ENCODE measurements at places on chromosomes 6 and 20.

DNA sequence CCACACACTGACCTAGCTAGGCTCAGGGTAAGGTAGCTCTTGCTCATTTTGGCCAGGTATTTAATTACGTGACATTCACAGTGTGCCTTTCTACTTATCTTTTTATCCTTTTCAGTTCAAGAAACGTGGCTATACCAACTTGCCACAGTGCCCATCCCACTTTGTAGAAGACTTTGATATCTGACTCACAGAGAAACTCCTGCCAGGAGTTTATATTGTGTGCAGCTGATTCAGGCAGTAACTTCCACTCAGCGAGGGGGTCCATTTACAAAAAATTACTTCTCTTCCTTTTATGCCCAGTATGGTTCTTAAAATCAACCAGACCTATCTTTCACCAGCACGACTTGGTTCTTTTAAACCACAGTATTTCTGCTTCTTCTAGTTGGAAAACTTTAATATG is 75.6 kb downstream of the PRL start:
- DNase-seq = no peak

DNA sequence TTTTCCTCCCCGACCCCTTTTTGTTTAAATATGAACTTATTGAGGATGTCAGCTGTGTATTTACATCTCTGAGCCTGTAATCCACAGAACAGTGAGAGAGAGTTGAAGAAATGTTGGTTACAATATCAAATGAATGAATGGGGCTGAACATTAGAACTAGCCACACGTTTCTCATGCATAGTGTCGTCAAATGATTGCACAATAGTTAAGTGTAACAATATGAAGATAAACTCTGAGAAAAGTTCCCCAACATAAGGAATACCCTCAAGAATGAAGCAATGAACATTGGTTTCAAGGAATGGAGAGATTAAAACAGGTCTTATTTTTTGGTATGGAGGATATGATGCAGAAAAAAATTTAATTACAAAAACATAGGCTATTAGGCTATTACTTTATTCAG is 100.5 kb upstream of the DTNBP1 start:
- no peak for DNase-seq

DNA sequence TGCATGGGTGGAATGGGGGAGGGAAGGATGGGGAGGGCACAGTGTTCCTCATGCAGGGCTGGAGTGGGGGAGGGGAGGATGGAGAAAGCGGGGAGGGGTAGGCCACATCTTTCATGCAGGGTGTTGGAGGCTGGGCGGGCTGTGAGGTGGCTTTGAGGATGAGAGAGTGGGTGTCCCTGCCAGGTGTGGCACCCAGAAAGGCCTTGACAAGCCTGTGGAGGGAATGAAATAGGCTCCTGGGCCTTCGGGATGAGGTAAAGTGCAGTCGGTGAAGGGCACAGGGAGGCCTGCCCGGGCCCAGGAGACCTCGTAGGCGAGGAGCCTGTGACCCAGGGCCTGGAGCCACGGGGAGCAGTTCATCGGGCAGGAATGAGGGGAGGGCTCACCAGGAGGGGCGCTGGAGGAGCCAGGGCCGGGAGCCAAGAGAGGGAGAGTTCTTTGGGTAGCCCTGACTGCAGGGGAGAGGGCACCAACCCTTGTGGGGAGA is 7.6 kb downstream of the CEBPB start:
- DNase-seq = no peak

DNA sequence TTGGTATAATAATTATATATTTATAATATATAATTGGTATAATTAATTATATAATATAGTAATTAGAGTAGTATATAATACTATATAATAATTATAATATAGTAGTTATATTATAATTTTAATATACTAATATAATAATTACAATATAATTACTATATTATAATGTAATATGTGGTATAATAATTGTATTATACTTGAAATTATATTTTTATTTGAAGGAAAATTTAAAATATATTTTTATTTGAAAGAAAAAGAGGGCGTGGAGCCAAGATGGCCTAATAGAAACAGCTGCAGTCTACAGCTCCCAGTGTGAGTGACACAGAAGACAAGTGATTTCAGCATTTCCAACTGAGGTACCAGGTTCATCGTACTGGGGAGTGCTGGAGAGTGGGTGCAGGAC is 365.9 kb downstream of the MMUT start:
- no peak for DNase-seq

DNA sequence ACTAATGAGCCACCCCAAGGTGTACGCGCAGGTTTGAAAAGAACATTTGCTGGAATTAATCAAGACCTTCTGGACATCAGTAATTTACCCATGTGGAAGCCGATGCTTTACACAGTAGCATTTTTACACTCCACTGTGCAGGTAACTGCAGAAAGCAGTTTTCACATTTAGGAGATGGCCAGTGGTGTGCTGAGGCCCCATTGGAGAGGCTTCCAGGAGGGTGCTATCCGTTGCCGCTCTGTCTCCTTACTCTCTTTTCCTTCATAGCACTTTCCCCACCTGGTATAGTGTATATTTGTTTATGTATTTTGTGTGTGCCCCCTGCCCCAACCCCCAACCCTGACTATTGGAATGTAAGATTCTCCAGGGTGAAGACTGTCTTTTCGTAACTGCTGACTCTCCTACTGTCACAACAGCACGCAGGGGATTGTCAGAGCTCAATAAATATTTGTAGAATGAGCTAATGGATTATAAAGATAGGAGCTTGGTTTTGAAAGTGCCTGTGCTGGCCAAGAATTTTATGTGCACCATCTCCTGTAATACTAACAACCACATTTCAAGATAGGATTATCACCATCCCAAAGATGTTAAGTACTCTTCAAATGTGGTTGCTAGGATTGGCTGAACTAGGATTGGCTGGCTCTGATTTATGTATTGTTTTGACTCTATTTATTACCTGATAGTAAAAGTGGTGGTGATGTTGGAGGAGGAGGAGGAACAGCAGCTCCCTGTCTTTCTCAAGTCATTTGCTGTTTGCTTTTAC is 74.0 kb upstream of the GLP1R start:
- DNase-seq = no peak

DNA sequence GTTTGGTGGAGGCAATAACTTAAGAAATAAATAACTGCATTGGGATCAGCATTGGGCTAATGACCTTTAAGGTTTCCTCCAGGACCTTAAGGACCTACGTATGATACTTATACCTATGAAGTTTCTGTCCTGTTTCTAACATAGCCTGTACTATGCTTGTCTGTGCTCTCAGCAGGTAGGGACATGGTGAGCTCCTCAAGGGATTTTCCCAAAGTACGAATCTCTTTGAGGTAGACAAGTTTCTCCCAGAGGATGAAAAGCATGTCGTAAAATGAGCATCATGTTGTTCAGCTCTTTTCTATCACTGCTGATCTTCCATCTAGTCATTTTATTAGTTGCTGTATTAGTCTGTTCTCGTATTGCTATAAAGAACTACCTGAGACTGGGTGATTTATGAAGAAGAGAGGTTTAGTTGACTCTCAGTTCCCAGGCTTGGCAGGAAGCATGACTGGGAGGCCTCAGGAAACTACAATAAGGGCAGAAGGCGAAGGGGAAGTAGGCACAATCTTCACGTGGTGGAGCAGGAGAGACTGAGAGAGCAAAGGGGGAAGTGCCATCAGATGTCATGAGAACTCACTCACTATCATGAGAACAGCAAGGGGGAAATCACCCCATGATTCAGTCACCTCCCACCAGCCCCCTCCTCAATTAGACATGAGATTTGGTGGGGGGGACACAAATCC is 77.8 kb upstream of the TGM3 start:
- peak; percentile 18 for DNase-seq

DNA sequence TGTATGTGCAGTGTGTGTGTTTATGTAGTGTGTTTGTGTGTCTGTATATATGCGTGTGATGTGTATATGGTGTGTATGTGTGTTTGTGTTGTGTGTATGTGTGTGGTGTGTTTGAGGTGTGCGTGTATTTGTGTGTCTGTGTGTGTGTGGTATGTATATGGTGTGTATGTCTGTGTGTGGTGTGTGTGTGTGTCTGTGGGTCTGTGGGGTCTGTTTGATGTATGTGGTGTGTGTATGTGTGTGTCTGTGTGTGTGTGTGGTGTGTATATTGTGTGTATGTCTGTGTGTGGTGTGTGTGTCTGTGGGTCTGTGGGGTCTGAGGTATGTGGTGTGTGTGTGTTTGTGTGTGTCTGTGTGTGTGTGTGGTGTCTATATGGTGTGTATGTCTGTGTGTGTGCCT is 10.8 kb upstream of the MYT1 start:
- no peak for DNase-seq

GRCh38 chr20:37839432-37839827 is 63.5 kb upstream of the VSTM2L start:
- no peak for DNase-seq

DNA sequence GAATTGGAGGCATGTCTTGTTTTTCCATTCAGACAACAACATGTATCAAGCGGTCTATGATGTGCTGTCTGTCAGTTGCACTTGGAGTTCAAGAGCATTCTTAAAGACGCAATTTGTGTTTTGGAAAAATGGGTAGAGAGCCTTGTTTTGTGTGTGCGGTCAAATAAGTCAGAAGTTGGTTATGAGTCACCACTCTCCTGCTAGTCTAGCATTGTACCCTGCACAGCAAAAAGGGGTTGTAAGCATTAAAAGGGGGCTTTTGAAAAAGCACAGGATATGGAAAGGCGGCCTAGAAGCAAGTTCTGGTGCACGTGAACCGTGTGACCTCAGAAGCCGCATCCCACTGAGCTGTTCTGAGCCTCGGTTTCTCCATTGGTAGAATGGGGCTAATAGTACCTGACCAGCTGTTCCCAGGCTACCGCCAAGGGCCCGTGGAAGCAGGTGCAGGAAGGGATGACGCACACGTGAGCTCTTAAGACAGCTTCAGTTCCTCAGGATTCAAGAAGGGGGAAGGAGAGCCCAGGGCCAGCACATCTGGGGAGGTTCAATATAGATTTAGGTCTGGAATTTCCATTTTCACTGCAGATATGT is 61.6 kb upstream of the SNX9 start:
- DNase-seq = no peak

GRCh38 chr6:145271040-145271439 is 464.3 kb downstream of the EPM2A start:
- no peak for DNase-seq

DNA sequence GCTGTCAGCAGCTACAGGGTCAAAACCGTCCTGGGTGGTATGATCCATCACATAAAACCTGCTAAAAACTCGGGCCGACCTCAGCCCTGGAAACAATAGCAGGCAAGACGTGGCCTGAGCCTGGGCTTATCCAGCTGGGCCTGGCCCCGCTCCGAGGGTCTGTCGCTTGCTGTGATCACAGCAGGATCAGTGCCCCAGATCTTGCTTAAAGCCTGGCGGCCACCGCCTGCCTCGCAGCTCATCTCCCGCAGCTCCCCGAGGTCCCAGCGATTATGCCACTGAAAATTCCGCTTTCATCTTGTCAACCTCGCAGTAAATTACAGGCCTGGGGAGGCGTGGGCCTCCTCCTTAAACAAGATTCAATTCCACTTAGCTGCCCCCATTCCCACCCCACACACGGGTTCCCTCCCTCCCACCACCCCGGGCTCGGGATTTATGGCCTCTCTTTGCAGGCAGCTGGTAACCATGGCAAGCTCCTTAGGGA is 40.1 kb downstream of the CDH22 start:
- no peak for DNase-seq

DNA sequence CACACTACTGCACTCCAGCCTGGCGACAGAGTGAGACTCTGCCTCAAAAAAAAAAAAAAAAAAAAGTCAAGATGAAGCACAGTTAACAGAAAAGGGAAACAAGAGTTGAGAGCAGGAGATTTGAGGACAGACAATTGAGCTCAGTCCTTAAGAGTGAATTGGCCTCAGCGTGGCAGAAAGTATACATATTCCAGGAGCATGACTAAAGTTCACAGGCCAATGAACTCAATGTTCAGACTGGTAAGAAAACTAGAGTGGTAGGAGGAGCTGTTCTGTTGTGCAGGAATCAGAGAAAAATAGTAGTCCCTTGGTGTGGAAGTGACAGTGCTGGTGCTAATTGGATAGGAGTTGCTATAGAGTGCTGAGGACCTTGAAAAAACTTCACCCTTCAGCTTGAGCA is 60.0 kb downstream of the NRN1 start:
- no peak for DNase-seq

DNA sequence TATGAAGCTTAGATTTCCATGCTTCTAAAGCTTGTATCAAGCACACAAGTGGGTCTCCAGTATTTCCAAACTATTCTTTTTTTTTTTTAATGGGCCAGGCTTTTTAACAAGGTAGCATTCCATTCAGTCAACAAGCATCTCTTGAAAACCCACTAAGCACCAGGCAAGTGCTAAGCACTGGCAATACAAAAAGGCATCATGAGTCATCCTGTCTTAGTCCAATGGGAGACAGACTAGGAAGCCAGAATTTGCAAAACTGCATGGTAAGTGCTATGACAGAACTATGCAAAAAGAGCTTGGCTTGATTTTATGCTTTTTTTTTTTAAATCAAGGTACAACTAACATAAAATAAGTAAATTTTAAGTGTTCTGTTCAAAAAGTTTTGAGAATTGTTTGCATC is 109.3 kb upstream of the DST start:
- no peak for DNase-seq

- no peak for DNase-seq
These were observed 162.7 kb downstream of the KCNQ5 start for GRCh38 chr6:72784581-72784980.

GRCh38 chr6:125957845-125958244 is 1.3 kb downstream of the HINT3 start:
- DNase-seq = no peak

DNA sequence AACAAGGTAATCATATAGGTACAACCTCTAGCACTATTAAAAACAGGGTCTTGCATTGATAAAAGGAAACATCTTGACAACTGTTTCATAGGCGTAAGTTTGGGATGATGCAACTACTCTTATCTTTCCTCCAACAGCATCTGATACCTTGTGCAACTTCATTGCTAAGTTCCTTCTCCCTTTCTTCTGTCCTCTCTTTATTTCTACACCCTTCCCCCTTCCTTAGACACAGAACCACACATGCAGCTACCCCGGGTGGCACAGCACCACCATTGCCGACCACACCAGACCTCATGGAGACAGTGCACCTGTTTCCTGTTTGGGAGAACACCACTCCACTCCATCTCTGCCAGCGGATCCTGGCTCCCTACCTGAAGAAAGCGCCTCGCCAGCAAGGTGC is 14.4 kb downstream of the MYB start:
- no peak for DNase-seq

DNA sequence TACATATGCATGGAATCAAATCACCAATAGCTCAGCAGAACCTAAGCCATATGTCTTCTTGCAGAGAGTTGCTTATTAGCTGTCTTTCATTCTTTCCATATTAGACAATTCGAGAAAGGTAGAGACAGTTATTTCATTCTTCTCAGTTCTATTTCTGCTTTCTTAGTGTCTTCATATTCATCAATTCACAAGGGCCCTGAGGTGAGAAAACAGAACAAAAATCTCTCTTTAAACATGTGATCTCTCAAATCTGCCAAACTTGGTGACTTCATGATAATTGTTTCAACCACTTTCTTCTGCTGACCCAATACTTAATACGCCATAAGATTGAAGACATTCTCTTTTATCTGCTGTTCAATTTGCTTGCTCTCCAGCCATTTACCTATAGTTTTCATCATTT is 229.7 kb upstream of the MARCKS start:
- DNase-seq = no peak
